Activated CD4-positive, alpha-beta T cell treated with anti-CD3 and anti-CD28 coated beads for 1 hour (primary cell): ENCODE measurements at places on chromosomes 12 and 14.

DNA sequence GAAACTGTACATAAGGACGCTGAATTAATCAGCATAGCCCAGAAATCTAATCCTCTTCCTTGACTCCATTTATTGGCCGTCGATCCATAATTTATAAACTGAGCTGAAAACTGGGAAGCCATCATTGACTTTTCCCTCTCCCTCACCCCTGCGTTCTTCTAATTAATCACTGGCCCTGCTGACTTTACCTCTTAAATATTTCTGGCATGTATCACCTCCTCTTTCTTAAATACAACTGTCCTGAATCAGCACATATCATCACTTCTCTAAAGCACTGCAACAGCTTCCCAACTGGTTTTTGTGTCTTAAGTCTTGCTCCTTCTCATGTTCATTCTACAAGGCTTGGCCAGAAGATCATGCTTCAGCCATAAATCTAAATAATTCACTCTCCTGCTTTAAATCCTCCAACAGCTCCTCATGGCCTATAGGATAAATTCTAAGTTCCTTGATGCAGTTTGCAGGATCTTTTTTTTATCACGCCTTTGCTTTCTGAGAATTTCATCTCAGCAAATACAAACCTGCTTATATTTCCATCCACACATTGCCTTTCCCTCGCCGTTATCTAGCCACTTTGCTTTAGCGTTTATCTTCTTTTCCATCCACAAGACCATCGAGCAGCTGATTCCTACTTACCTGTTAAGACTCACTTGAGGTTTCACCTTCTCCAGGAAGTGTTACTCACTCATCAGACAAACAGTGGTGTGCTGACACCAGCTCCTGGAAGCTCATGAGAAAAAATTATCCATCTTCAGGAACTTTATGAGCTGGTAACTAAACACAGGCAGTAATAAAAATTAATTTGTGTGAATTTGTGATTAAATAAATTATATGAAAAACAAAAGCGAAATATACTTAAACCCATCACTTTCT, 295.6 kb upstream of the FLRT2 start:
- no peak for DNase-seq

- DNase-seq, result no peak
These were observed 60.6 kb upstream of the KCNA1 start for GRCh38 chr12:4849115-4849541.

GRCh38 chr12:14367040-14367661, 1.7 kb downstream of the ATF7IP start:
- DNase-seq, result no peak

GRCh38 chr12:111224186-111225066, 144.5 kb downstream of the PHETA1 start:
- no peak for DNase-seq

DNA sequence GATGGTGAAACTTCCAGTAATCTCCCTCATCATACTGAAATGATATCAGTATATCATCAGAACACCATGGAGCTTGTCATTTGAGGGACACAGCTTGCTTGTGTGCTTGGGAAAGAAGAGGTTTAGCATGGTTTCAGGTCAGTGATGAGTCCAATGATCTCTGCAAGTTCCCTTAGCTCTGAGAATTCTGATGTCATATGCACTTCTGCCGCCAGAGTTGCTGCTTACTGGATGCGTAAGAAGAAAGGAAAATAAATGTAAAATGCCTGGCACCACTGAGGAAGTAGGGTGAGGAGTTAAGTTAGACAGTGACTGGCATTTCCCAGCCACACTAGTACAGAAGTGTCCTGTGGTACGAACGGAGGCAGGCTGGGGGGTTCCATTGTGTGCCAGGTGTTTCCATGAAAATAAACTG, 22.6 kb downstream of the PRKCH start:
- DNase-seq, result no peak

GRCh38 chr12:126545411-126545810, 1480.2 kb downstream of the AACS start:
- no peak for DNase-seq

GRCh38 chr12:48060474-48060873, 45.4 kb downstream of the SENP1 start:
- no peak for DNase-seq

- peak; percentile 3 for DNase-seq
These were observed 34.1 kb downstream of the CYP46A1 start for GRCh38 chr14:99718031-99718810.

GRCh38 chr12:112851024-112851777, 55.6 kb upstream of the OAS1 start:
- DNase-seq, result no peak

DNA sequence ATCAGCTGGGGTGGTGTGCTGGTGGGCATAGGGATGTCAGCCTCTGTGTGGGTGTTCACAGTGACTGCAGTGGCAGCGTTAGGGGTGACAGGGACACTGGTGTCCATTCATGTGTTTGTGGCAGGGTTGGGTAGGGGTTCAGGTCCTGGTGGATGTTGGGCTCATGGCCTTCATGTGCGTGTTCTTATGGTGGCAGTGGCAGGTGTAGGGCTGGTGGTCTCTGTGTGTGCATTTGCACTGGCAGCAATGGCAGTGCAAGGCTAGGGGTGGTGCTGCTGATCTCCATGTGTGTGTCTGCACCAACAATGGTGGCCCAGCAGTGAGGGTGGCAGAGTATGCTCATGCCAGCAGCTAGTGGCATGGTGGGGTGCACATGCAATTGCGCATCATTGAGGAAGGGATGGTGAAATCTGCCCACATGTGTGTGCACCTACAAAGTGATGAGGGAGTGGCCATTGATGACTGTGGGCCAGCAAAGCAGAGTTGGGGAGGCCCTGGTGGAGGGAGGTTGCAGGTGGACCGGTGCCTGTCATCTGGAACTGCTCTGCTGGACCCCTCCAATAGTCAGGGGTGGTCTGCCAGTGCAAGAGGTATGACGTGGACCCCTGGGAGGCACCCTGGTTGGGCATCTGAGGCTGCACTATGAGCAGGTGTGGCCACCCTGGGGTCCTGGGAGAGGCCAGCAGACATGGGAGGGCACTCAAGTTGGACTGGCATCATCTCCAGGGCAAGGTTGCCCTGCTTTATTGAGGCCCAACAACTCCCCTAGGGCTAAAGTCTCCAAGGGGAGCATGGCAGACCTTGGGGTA, 182.9 kb downstream of the TTC6 start:
- DNase-seq, result no peak

GRCh38 chr12:8948701-8949341, 624 bp downstream of the M6PR start:
- no peak for DNase-seq

DNA sequence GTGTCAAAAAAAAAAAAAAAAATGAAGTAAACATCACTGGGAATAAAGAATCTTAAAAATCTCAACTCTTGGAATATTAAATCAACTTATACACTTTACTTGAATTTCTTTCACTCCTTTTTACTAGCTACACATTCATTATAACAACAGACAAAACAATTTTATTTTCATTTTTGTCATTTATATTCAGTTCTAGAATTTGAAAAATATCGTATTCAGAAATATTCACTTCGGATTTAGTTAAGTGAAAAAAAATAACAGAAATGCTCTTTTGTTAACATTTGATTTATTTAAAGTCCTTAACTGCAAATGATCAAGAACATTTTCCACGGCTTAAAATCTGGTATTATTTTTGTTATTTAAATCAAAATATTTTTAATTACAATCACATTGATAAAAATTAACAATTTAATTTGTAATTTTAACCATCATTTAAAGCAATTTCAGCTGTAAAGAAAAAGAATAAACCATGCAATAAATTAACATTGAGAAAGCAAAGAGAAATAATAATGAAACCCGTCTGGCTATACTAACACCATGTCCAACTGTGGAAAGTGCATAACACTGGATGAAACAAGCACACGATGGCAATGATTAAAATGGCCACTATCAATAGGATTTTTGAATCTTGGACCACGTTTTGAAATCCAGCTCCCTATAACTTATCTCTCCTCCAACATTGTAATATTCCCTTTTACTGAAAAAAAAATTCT, 5.2 kb downstream of the FOXA1 start:
- DNase-seq, result no peak

- no peak for DNase-seq
These were observed 22.7 kb downstream of the SLC38A1 start for GRCh38 chr12:46246021-46246700.

GRCh38 chr14:59117754-59118528, 70.5 kb upstream of the DAAM1 start:
- no peak for DNase-seq

DNA sequence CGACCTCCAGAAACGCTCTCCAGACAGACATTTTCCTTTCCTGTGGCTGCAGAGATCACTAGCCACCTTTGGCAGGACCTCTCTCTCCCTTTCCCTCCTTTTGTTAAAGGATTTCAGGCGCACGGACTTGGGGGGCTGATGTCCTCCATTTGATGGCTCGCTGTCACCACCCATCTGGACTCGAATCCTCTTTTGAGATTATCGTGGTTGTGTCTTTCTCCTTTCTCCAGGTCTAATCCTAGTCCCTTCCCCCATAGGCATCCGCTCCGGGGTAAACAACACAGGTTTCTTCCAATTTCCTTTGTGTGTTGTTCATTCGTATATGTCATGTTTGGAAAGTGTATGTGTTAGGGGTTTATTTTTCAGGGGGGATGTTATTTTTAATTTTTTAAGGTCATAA, 56.7 kb upstream of the SLC24A4 start:
- no peak for DNase-seq

- no peak for DNase-seq
These were observed 25.1 kb downstream of the GRIP1 start for GRCh38 chr12:66653796-66654195.

- DNase-seq, result no peak
These were observed 26.3 kb upstream of the BCDIN3D start for GRCh38 chr12:49868952-49869815.

DNA sequence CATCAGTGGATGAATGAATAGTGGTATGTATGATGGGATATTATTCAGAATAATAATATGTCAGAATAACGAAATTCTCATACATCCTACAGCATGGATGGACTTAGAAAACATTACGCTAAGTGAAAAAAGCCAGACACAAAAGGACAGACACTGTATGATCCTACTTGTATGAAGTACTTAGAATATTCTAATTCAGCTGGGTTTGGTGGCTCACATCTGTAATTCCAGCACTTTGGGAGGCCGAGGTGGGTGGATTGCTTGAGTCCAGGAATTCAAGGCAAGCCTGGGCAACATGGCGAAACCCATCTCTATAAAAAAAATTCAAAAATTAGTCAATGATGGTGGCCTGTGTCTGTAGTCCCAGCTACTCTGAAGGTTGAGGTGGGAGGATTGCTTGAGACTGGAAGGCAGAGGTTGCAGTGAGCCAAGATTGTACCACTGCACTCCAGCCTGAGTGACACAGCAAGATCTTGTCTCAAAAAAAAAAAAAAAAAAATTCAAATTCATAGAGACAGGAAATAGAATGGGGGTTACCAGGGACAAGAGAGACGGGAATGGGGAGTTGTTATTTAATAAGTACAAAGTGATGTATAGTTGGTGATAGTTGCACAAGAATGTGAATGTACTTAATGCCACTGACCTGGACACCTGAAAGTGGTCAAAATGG, 132.3 kb downstream of the CHST11 start:
- no peak for DNase-seq
